Fibroblast of skin of left biceps (primary cell): ENCODE measurements at places on chromosomes 12 and 14.

DNA sequence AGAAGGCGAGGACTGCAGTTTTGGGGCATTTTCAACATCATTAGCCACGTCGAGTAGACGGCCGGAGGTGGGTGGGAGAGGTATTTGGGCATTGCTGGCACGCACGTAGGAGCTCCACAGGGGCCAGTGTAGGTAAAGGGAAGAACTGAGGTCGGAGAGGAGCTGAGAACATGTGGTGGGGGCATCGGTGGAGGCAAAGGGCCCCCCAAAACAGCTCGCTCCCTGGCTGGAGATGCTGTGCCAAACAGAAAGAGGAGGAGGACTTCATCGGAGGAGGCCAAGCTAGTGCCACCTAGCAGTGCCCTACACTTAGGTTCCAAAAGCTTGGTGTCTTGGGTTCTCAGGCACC is 52.0 kb upstream of the PPP2R5C start:
- no peak for DNase-seq

DNA sequence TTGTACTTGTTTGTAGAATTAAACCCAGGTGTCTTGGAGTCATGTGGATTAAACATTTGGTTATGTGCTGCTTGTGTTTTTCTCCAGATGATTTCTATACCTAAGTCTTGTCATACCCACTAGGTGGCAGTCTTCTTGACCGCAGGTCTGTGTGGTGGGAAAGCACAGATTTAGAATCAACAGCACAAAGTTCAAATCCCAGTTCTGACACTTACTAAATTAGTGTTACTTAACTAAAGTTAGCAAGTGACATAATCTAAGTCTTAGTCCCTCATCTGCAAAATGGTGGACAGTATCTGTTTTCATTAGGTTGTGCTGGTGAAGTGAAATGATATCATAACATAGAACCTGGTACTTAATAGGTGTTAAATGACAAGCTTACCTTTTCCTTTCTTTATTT is 151.0 kb upstream of the ARHGAP5 start:
- no peak for DNase-seq

GRCh38 chr12:5748027-5748426 is 197.0 kb downstream of the ANO2 start:
- DNase-seq: no peak

DNA sequence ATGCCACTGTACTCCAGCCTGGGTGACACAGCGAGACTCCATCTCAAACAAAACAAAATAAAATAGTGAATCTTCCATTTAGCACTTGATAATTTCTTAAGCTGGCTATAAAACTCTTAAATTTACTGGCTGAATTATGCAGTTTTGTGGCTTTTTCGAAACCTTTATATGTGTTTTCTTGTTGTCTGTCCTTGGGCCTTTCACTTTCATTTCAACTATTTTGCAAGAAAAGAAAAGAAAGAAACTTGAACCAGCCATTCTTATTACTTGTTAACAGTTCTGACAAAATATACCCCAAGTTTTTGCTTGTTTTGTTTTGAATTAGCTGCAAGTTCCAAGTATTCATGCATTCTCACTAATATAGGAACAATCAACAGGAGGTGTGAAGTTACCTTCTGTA is 42.8 kb downstream of the PRICKLE1 start:
- no peak for DNase-seq

DNA sequence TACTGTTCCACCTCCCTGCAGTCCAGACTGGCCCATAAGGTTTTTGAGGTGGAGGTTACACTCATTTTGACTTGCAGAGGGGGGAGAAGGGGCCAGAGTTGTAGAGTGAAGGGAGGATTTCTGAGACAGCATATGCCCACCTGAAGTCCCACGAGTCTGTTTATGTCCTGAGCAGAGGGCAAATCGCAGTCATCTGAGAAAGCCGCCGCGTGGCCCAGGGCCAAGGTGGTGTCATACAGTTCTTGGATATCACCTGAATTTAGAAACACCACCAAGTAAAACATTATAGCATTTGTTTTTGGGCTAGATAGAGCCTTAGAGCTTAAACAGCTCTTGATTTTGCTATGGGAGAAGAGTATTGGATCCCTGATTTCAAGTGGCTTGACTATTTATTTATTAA is 30.9 kb downstream of the TDG start:
- no peak for DNase-seq
